ENCODE measurements at places on chromosomes 7 and 10.

GRCh38 chr10:92756201-92757065, 66.7 kb downstream of the HHEX start:
- no peak for DNase-seq

GRCh38 chr7:102258749-102259107, 27.9 kb upstream of the SH2B2 start:
- DNase-seq, result no peak

GRCh38 chr10:19451937-19452336, 364.3 kb upstream of the PLXDC2 start:
- no peak for DNase-seq

- DNase-seq, result no peak
Observed at GRCh38 chr10:27245836-27246235, 5.2 kb upstream of the ACBD5 start.
